ENCODE measurements at places on chromosomes 1 and 21.
A peak's percentile ranks its signal among the peaks of the same experiment; 100 is the strongest.

GRCh38 chr1:19260211-19261138, 8.9 kb downstream of the MRTO4 start:
- DNase-seq = no peak

DNA sequence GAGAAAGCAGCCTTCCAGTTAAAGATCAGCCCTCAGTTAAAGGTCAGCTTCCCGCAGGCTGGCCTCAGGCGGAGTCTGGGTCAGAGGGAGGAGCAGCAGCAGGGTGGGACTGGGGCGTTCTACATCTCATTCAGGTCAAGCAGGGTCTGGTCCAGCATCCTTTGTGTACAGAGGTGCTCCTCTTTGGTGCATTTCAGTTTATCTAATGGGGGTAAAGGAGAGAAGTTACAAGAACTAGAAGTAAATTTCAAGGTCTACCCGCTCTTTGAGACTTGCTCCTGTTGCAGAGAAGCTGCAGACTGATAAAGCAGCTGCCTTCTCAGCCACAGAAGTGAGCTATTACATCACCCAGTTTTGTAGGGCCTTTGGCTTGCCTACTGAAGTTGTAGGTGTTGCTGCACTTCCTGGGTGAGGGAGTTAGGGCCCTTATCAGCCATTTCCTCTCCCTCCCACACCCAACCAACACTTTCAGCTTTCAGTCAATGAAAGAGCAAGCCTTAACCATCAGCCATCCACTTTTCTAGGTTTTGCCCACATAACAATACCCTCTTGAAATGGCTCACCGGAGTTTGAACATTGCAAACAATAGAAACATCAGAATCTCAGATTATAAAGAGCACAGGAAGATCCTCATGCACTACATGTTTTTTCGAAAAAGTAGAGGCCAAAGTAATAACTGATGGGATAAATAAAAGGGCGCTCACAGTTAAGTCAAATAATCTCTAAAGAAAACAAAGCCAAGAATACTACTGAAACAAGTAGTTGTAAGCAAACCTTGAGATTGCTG, 2.8 kb upstream of the NUP210L start:
- DNase-seq = peak; percentile 32

GRCh38 chr1:919271-919872, 4.4 kb upstream of the SAMD11 start:
- no peak for DNase-seq

- DNase-seq = no peak
Measured at GRCh38 chr1:93651695-93652094, 29.9 kb downstream of the BCAR3 start.

GRCh38 chr1:116767782-116768382, 13.7 kb downstream of the CD2 start:
- no peak for DNase-seq

Measured in stimulated activated CD8-positive, alpha-beta memory T cell treated with anti-CD3 and anti-CD28 coated beads, Interleukin-7, amount 100 ng/mL, for 48 hours (primary cell).